ENCODE measurements at places on chromosomes 3 and 15.
A peak's percentile ranks its signal among the peaks of the same experiment; 100 is the strongest.

DNA sequence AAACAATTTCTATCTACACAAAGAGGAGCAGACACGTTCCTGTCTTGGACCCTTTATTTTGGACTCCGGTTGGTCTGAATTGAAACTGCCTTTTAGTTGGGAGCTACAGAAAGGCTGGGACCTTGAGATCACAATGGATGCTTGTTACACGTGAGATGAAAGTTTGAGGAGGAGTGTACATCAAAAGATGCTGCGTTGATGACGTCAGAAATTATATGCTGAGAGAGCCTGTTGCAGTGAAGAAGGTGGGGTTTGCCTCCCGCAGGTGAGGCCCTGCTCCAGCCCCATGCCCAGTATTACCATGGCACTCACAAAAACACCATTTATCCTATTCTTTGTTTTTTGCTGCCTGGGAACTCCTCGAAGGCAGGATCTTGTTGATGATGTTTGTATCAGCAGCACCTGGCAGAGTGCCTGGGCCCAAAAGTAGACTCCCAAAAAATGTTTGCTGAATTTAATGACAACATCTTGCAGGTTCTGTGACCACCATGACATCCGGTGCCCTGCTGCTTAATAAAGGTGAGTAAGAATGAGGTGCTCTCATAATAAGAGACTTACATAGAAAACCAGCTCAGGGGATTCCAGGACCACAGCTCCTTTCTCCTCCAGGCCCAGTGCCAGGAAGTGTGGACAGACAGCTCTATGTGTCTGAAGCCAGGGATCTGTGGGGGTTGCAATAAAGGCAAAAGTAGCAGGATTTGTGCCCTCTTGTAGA, 136.1 kb upstream of the UBE2E1 start:
- no peak for DNase-seq

GRCh38 chr15:57752436-57752835, 45.9 kb downstream of the POLR2M start:
- no peak for DNase-seq

DNA sequence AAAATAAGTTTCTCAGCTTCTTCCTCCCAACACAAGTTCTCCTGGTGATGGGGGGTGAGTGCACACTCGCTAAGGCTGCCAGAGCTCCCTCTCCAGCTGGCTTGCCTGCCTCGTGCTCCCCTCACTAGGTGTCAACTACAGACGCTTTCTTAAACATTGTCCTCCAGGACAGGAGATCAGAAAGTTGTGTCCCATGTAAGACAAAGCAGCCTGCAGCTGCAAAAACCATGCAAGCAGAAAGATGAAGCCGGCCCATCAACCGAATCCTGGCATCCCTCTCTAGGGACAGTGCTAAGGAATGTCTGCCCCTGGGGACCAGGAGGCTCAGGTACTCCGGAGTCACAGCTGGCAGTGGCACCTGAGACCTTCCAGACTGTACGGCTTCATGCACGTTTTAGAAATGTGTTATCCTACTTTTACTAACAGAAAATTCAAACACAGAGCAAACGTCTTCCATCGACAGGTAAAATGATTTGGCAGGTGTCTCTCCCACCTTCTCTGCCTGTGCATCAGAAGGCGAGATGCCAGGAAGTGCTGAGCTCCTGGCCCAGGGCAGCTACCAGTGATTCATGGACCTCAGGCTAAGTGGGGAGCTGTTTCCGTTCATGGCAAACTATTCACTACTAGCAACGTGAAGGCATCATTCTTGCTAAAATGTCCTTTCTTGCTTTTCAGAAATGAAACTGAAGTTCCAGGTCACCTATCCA, 246.1 kb downstream of the ADAMTS17 start:
- DNase-seq, result no peak

DNA sequence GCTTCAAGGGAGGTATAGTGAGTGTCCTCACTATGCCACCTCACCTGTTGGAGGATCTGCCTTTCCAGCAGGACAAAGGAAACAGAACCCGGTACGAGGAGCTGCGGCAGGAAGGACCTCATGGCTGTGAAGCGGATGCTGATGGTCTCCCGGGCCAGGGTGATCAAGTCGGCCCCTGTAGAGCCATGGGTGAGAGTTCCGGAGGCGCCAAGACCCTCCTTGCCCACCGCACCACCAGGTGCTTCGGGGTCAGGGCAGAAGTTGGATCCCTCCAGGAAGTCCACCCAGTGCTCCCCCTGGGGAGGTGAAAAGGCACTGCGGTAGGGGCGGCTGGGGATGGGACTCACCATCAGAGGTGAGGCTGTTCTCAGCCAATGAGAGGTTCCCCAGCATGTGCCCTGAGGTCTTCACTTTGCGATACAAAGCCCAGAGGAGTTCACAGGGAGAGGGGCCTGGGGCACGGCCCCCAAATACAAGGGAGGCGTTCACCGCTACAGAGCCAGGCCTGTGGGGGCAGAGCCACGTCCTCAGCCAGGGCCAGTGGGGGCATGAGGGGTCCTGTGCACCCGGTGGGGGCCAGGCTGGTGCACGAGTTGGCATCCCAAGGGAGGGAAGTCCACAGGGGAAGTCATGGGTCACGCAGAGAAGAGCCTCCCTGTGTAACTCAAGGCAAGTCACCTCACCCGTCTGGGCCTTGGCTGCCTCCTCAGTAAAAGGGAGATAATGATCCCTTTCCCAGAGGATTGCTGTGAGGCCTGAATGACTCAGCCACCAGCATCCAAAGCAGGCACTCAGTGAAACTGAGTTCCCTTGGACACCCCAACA, 27.7 kb downstream of the C15orf39 start:
- no peak for DNase-seq

DNA sequence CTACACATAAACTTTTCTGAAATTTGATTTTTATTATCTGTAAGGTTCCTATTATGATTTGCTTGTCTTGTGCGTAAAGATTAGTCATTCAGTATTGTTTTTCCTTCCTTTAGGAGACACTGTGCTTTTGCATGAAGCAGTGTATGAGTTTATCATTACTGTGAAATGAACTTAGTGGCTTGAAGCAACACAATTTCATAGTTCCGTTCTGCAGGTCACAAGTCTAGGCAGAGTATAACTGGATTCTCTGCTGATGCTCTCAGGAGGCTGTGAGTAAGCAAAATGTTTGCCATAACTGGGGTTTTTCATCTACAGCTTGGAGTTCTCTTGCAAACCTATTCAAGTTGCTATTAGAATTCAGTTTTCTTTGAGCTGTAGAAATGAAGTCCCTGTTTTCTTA, 1136.1 kb downstream of the OTOL1 start:
- DNase-seq, result no peak

GRCh38 chr15:83928392-83928734, 274.4 kb downstream of the ADAMTSL3 start:
- DNase-seq, result no peak

GRCh38 chr3:34777386-34777785, 861.9 kb upstream of the ARPP21 start:
- DNase-seq, result no peak

DNA sequence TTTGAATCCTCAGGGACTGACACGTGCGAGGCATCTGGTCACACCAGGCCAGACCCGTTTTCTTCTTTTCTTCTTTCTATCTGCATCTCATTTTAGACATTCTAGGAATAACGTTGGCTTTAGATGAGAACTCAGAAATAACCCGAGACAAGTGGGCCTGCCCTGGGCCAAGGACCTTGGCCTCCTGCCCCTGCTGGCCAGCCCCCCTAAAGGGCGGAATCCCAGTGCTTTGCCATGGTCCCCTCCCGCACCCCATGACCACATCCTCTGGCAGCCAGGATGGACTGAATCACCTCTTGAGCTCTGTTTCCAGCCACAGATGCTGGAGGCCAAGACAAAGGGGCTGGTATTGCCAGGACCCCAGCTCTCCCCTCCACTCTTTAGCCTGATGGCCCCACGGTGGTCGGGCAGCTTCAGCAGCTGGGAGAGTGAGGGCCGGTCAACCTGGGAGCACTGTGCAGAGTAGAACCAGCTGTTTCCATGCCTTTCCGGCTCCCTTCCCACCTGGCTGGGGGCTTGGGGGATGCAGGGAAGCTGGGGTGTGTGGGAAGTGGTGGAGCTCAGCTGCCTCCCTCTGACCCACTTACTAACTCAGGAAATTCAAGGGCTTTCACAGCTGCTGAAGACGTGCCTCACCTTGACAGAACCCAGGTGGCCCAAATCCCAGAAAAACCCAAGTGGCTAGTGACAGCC, 190.9 kb downstream of the FAM43A start:
- DNase-seq, result no peak

DNA sequence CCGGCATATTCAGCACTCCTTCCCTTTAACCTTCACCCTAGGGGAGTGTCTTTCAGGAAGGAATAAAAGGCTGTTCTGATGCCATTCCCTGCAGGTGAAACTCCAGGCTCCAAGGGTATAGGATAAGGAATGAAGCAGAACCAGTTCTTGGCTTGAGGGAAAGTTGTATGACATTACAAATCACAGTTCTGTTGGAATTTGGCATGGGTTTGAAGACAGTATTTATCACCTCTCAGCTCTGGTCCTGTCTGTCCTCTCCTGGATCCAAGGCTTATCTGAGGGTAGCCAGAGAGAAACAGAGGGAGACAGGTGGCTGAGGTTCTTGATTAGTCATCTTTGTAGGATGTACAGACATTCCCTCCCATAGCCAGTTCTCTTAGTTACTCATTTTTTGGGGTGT, 37.1 kb downstream of the RAB11A start:
- no peak for DNase-seq

GRCh38 chr15:48279608-48280007, 51.6 kb upstream of the DUT start:
- no peak for DNase-seq

- DNase-seq, result no peak
Observed at GRCh38 chr15:80550219-80550907, 144.7 kb upstream of the ABHD17C start.

DNA sequence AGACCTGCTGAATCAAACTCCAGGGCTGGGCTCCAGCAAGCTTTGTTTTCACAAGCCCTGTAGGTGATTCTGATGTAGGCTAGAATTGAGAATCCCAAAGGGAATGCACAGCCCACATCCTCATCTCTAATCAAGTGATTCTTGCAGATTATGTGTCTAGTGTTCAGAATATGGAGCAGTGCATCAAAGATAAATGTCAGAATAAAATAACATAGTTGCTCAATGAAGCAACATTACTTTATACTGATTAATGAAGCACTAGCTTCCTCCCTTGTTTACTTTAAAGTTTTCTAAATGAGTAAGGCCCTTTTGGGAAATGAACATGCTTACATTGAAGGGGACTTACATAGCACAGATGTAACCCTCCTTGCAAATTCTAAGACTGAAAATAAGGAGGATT, 39.2 kb downstream of the NUP210 start:
- DNase-seq, result no peak

GRCh38 chr3:69504232-69504631, 118.3 kb upstream of the FRMD4B start:
- no peak for DNase-seq

- DNase-seq, result no peak
Observed at GRCh38 chr15:80494351-80494751, 90.2 kb downstream of the ARNT2 start.

GRCh38 chr3:72344236-72344635, 504.0 kb downstream of the SHQ1 start:
- DNase-seq, result no peak

DNA sequence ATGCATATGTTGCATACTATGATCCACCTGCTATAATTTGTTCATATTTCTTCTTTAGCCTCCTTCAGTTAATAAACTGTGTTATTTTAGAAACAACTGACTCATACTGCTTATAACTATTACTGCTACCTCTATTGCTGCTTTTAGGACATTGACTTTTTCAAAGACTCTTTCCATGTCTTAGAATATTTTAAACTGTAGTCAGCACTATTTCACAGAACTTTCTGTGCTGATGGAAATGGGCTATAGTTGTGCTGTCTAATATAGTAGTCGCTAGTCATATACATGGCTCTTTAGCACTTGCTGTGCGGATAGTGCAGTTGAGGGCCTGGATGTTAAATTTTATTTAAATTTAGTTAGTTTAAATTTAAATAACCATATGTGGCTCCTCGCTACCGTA, 55.6 kb downstream of the NEK11 start:
- DNase-seq, result no peak

- no peak for DNase-seq
Observed at GRCh38 chr3:24396338-24396737, 98.3 kb downstream of the THRB start.

- no peak for DNase-seq
Observed at GRCh38 chr3:189664311-189664710, 33.1 kb downstream of the TP63 start.

DNA sequence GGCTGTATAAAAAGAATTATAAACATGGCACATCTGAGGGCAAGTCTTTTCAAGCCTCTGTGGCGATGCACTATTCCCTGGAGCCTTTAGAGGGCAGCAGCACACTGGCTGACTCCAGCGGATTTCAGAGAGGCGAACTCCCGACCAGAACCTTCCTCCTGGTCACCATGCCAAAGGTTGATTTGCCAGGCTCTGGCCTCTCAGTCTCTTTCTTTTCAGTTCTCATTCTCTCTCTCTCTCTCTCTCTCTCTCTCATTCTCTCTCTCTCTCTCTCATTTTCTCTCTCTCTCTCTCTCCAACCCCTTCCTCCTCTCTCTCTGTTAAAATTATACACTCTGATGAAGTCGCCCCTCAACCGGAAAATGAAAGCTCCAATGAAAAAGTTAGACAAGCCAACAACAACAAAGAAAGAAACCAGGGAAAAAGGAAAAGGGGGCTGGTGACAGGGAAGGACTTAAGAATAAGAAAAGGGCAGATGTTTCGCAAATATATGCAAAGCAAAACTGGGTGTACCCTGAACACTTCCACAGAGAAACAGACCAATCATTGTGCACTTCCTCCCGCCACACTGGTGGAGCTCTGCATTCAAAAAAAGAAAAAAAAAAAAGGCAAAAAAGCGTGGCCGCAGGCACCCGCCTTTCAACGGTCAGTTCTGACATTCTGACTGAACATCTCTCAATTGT, 90.2 kb downstream of the TIGIT start:
- peak; percentile 61 for DNase-seq

- no peak for DNase-seq
Observed at GRCh38 chr3:175066617-175067415, 207.7 kb downstream of the NAALADL2 start.

DNA sequence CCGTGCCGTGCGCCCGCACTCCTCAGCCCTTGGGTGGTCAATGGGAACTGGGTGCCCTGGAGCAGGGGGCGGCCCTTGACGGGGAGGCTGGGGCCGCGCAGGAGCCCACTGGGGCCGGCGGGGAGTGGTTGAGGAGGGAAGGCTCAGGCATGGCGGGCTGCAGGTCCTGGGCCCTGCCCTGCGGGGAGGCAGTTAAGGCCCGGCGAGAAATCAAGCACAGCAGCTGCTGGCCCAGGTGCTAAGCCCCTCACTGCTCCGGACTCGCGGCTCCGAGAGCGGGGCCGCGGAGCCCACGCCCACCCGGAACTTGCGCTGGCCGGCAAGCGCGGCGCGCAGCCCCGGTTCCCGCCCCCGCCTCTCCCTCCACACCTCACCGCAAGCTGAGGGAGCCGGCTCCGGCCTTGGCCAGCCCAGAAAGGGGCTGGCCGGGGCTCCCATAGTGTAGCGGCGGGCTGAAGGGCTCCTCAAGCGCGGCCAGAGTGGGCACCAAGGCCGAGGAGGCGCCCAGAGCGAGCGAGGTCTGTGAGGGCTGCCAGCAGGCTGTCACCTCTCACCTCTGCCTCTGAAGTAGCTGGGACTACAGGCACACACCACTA, 7.8 kb downstream of the GP9 start:
- DNase-seq, result no peak

GRCh38 chr15:63380808-63381282, 801 bp downstream of the CA12 start:
- no peak for DNase-seq
